ENCODE measurements at places on chromosomes 5 and 9.

DNA sequence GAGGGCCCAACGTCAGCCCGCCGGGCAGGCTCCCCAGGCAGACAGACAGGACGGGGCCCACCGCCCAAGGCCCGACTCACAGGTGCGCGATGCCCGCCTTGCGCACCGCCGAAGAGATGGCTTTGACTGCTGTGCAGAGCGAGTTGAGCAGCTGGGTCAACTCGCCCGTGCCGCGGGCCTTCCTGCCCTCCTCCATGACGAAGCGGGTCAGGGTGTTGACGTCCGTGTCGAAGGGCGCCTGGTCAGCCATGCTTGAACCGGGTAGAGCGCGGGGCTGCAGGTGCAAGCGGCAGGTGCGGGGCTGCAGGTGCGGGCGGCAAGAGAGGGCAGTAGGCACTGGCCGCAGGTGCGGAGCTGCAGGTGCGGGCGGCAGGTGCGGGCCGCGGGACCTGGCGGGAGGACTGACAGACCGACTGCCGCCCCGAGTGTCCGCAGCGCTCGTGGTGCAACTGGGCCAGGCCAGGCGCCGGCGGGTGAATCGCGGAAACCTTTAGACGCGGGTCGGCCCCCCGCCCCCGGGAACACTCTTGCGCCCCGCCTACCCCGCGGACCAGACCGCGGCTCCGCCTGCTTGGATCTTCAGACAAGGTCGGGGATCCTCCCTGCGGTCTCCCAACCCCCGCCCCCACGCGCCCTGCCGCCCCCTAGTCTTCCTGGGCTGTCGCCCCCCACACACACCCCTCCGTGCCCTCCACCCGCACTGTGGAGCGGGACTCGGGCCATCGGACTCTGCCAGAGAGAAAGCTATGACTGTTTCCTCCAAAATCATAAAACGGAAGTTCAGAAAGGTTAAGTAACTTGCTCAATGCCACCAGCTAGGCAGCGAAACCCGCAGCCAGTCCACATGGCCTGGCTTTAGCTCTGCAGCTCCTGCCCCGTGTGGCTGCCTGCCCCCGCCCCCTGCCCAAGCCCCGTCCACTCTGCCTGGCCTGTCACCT is at the start of gene FBP1:
FBP1 (minus strand) TSS at position 458 of the 938 bp plus-strand sequence; CDS start at position 250, 208 bp downstream.
- DNase-seq = peak; percentile 46

- no peak for DNase-seq
Observed at GRCh38 chr5:75351139-75351926, 14.3 kb downstream of the HMGCR start.

DNA sequence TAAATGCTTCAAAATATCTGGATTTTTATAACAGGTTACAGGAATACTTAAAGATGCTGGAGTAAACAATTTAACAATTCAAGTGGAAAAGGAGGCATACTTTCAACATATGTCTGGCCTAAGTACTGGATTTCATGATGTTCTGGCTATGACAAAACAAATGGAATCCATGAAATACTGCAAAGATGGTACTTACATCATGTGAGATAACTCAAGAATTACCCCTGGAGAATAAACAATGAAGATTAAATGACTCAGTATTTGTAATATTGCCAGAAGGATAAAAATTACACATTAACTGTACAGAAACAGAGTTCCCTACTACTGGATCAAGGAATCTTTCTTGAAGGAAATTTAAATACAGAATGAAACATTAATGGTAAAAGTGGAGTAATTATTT is 35.6 kb downstream of the SLC30A5 start:
- DNase-seq = no peak

- no peak for DNase-seq
Observed at GRCh38 chr5:75048457-75048953, 3.9 kb downstream of the GCNT4 start.

DNA sequence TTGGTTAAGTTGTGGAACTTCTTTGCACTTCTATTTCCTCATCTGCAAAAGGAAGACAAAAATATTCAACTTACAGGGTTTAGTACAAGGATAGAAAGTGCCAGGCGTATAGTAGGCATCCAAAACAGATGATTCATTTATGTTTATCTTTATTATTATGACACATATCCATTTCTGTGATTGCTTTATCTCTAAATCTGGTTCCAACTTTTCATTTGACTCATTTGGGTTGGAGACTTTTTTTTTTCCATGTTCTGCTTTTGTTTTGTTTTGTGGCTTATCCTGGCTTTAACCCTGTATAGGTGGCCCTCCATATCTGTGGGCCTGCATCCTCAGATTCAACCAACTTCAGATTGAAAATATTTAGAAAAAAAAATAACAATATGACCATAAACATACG is 186.7 kb upstream of the SLC24A2 start:
- no peak for DNase-seq

GRCh38 chr5:110812639-110813038 is 73.8 kb downstream of the SLC25A46 start:
- no peak for DNase-seq

- no peak for DNase-seq
Observed at GRCh38 chr5:54804521-54804920, 180.9 kb downstream of the ESM1 start.

- DNase-seq = no peak
Observed at GRCh38 chr5:122195802-122196394, 66.6 kb downstream of the ZNF474 start.

- DNase-seq = no peak
Observed at GRCh38 chr9:83440641-83441040, 97.6 kb downstream of the FRMD3 start.

DNA sequence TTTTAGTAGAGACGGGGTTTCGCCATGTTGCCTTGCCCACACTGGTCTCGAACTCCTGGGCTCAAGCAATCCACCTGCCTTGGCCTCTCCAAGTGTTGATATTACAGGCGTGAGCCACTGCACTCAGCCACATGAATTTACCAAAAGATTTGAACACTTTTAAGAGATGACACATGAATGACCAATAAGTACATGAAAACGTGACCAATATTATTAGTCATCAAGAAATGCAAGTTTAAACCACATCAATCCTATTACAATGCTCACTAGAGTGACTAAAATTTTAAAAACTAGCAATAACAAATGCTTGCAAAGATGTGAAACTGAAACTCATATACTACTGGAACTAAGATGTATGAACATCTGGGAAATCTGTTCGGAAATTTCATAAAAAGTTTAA is 54.3 kb downstream of the NR6A1 start:
- no peak for DNase-seq
